ENCODE measurements at places on chromosomes 7 and 10.

GRCh38 chr7:100897772-100898454, 2.2 kb upstream of the ACHE start:
- DNase-seq, result no peak

- no peak for DNase-seq
These were observed 17.9 kb downstream of the ZC3HAV1 start for GRCh38 chr7:139091677-139091996.

DNA sequence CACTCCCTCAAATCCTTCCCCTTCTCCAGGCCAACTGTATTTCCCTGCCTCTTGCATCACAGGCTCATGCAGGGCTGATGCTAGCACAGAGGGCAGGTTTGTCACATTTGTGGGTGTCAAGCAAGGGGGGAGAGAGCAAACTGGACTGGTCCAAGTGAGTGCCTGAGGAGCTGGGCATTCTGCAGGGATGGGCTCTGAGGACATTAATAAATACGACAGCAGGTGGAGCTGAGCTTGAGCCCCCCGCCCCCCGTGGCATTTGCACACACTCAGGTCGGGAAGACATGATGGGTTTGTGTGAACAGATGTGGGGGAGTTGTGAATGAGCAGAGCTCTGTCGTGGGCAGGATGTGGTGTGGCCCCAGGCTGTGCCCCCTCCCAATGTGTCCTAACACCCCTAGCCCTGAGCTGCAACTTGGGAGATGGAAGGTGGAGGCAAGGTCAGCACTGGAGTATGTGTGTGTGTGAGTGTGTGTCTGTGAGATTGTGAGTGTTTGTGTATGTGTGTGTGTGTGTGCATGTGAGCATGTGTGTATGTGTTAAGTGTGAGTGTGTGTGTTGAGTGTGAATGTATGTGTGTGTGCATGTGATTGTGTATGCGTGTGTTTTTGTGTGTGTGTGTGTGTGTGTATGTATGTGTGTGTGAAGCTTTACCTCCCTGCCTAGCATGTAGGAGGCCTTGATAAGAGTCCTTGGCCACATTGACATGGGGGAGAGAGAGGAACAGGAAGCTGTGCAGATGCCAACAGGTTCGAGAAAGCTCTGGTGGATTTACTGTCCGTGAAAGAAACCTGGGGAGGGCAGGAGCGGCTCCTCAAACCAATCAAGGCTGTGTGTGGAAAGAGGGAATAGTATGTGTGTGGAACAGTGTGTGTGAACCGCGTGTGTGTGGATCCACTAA, 9.1 kb downstream of the RASSF4 start:
- no peak for DNase-seq

- DNase-seq, result no peak
These were observed 79.4 kb downstream of the HYCC1 start for GRCh38 chr7:22934473-22935065.

DNA sequence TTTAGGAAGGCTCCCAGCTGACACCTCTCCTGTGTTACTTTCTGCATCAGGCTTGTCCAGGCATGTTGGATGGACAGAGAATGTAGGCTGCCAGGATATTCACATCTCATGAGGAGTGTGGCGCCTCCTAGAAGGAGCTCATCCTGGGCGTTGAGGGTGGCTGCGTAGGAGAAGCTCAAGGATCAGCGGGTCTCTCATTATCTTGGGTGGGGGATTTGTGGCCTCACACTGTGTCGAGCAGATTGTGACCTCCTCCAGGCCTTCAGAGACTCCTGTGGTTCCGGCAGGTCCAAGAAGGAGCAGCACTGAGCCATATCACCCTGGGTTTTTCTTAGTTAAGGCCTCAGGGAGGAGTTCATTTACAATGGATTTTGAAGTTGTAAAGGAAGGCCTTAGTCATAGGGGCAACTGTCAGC, 8.7 kb upstream of the COBL start:
- DNase-seq, result no peak

DNA sequence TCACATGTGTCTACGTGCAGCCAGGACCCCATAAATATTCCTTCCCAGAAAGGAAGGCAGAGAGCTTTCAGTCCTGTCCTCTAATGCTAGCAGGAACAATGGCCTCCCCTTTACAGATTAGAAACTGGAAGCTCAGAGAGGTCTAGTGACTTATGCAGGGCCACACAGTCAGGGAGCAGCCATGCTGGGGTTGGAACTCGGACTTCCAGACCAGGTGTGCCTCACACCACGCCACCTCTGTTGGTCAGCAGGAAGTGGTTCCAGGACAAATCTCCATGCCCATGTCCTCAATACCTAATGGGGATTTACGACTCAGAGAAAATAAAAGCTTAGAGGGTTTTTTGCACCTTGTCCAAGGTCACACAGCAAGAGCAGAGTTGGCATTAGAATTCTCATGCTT, 378.9 kb downstream of the RPS24 start:
- no peak for DNase-seq

GRCh38 chr7:8014399-8014798, 45.8 kb downstream of the GLCCI1 start:
- DNase-seq, result no peak

DNA sequence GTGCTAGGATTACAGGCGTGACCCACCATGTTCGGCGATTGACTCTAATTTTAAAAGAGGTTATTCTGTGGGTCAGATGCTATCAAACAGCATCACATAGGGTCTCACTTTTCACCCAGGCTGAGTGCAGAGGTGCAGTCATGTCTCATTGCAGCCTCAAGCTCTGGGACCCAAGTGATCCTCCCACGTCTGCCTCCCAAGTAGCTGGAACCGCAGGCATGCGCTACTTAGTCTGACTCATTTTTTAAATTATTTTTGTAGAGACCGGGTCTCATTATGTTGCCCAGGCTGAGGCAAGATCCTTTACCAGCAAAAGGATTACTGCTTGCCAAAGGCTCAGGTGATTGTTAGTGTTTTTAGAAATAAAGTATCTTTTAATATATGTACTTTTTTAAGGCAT, 42.9 kb upstream of the STOX1 start:
- DNase-seq, result no peak

GRCh38 chr10:6346631-6347030, 143.9 kb downstream of the PFKFB3 start:
- DNase-seq, result no peak

DNA sequence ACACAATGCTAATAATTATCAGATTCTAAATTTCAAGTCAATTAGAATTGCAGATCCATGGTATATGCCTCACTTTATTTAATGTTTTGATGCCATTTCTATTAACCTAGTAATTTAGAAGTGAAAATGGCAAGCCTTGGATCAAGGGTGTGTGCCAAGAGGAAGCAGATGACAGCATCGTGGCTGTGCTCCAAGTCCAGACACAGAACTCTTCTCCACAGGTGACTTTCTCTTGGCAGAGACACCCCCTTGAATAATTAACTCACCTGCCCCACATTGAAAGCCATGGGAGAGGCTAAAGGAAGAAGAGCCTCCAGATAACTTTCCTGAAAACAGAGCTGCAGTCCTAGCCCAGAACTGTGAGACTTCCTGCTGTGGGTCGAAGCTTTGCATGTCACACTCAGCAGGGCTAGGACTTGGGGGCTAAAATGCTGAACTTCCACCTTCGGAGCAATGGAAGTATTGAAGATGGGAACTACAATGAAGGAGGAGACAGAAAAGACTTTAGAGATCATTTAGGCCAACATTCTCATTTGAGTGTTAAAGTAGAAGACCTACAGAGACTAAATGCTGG, 996 bp upstream of the C10orf90 start:
- DNase-seq, result no peak

DNA sequence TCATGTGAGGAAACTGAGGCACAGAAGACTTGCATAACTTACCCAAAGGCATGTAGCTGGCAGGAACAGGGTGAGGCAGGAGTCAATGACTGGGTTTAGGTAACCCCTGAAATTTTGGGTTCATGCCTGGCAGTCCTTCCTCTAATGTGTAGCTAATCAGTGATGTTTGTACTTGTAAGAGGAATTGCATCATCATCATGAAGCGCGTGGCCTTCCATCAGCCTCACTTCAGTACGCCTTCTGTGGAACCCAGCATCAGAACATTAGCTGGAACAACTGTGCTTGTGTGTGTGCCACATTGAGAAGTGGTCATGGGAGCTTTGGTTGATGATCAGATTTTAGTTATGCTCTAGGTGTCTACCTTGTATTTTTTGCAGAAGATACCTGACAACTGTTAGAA, 18.2 kb upstream of the STMP1 start:
- no peak for DNase-seq

GRCh38 chr10:60114765-60115586, 208.6 kb upstream of the CCDC6 start:
- DNase-seq, result no peak

Data from cerebellar nuclear complex (tissue), 1 donor.